SJSA1 (cell line): ENCODE measurements at places on chromosomes 2 and 18. TPM values are rescaled to one million over a fixed set of nuclear protein-coding genes. Genes with fewer than 3 reads are reported as not detected.

- H3K27me3 ChIP-seq, result no peaks in the 10 kb centered on the region
- no peak overlapping the region for H3K27ac ChIP-seq
- H3K4me3 ChIP-seq, result no peak overlapping the region
- DNase-seq, result no peak
- no peaks in the 10 kb centered on the region for H3K4me1 ChIP-seq
Observed at GRCh38 chr18:34844072-34844471, 134.0 kb downstream of the DTNA start.

DNA sequence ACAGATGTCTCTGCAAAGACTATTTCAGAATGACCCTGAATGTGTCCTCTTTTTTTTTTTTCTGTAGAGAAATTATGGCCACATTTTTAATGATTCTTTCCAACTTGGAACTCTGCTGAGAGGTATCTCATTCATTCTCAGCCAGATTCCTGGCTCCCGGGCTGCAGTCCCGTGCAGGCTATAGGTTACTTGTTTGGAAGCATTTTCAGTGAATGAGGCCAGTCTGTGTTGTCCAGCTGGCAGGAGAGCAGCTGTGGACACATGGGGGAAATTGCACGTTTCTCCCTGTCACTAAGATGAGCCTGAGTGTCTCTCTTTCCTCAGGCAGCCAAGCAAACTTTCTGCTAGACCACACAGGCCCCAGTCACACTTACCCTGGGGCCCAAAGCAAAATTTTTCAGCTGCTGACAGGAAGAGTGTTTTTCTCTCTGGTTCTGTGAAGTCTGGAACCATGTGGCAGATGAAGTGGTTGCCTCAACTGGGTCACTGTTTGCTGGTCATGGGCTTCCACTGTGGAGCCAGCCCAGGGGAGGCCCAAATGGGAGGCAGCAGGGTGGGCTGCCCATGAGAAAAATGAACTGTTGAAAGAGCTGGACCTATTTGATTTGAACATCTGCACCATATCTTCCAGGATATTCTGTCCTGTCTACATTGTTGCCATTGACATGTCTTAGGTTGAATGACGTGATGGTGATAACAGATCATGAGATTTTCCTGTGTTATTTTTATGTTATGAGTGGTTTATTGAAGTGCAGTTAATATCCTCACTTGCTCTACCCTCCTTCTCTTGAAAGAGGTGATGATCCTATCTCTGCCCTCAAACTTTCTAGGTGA is 431.2 kb downstream of the LPIN1 start:
- H3K27me3 ChIP-seq, result no peaks in the 10 kb centered on the region
- no peak overlapping the region for H3K4me3 ChIP-seq
- H3K4me1 ChIP-seq, result peaks cover 20% of the 10 kb centered on the region
- DNase-seq, result peak; percentile 22

GRCh38 chr2:113848758-113849415 is 41.0 kb upstream of the ACTR3 start:
- H3K36me3 ChIP-seq, result no peaks in the 10 kb centered on the region
- H3K4me1 ChIP-seq, result no peaks in the 10 kb centered on the region
- no peak overlapping the region for H3K27ac ChIP-seq
- H3K27me3 ChIP-seq, result no peaks in the 10 kb centered on the region
- no peak for DNase-seq

DNA sequence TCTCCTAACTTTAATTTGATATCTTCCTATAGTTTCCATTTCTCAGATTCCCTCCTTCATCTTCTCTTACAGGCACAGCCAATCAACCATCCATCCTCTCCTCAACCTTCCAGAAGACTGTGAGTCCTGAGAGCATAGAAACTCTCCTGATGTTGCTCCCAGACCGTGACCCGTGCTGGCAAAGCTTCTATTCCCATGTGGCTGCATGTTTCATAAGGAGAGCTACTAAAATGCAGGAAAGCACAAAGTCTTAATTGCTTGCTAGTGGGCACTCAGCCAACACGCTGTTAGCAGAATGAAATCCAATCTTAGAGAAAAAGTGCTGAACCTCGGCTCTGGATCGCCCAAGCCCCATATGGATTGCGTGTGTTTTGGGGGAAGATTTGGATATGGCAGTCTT is 1244.7 kb upstream of the ZEB2 start:
- no peaks in the 10 kb centered on the region for H3K36me3 ChIP-seq
- H3K27ac ChIP-seq, result no peak overlapping the region
- no peak overlapping the region for H3K4me3 ChIP-seq
- H3K27me3 ChIP-seq, result no peaks in the 10 kb centered on the region
- DNase-seq, result no peak

Gene VWC2L
- not detected in 2 replicates for total RNA-seq

Gene DSG1
- total RNA-seq, result not detected in 2 replicates
